ENCODE measurements at places on chromosomes 12 and 14. TPM values are rescaled to one million over a fixed set of nuclear protein-coding genes. Genes with fewer than 3 reads are reported as not detected.

ARL6IP4 gene
- total RNA-seq, result 171 TPM

FAM177A1 gene
- total RNA-seq, result 37.9 TPM

TTC8 gene
- 16.9 TPM for total RNA-seq

GALNT16 gene
- total RNA-seq, result 2.5 TPM

DICER1 gene
- total RNA-seq, result 58.7 TPM

RFLNA gene
- not detected for total RNA-seq

KRT84 gene
- not detected for total RNA-seq

SERPINA6 gene
- total RNA-seq, result 4.5 TPM

RAB3IP gene
- total RNA-seq, result 101 TPM

STAC3 gene
- total RNA-seq, result 5.0 TPM

KRT6C gene
- total RNA-seq, result not detected

TMEM179 gene
- not detected for total RNA-seq

PRICKLE1 gene
- 7.0 TPM for total RNA-seq

POTEM gene
- not detected for total RNA-seq

DNA sequence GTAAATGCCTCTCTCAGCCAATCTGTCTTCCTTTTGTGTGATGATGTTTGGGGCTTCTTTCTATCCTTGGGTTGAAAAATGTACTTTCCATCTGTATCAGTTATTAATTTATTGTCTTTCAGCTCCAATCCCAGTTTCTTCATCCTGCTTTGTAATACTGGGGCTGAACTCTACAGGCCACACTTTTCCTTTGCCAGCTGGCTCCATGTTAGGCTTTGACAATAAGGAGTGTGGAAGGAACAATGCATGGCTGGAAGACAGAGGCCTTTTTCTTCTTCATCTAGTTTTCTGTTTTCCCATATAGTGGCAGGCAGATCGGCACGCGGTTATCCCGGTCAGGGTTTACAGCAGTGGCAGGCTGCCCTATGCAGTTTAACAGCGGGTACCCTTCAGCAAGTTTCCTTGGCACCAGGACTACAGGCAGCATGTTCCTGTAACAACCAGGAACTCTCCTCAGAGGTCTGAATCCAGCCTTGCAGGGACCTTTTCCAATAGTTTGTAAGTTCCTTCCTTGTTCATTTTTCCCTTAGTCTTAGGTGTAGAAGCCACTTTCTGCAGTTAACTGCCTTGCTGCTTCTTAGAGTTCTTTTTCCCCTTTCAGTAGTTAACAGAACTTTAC lies 38.5 kb upstream of the CRACR2A start:
- DNase-seq, result no peak

DNA sequence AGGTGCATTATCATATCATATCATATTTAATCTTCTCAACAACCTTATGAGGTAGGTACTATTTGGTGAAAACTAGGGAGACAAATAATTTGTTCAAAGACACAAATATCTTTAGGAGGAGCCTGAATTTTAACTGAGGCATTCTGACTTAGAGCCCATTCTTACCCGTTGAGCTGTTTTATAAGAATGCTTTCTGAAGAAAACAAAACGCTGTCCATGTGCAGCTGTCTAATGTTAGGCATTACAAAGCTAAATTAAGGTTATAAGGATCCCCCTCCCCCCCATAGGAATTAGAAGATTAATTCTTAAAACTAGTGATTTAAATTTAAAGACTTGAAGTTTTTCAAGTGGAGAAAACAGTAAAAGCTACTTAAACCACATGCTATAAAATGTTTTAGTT lies 6.4 kb downstream of the KTN1 start:
- DNase-seq, result no peak

- no peak for DNase-seq
These were observed 337.7 kb upstream of the GARIN6 start for GRCh38 chr12:99309812-99310211.

DNA sequence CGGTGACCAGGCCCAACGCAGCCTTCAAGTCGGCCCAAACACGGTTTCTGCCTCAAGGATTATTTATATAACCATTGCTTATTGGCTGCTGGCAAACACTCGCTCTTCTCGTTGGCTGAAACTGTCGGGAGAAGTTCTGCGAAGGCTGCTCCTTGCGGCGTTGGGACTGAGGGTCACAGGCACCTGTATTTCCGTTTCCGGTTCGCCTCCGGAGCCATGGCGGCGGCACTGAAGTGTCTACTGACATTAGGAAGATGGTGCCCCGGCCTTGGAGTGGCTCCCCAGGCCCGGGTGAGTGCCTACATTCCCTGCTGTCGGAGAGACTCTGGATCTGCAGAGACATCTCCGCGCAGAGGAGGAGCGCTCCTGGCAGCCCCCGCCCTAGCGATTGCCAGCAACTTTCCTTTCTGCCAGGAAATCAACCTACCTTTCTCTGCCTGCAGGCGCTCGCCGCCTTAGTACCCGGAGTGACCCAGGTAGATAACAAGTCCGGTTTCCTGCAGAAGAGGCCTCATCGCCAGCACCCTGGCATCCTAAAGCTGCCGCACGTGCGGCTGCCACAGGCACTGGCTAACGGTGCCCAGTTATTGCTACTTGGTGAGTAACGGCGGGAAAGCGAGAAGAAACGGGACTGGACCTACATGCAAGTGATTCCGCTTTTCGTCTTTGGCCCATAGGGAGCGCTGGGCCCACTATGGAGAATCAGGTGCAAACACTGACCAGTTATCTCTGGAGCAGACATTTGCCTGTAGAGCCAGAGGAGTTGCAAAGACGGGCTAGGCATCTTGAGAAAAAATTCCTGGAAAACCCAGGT lies at the start of gene METTL17:
TSS of gene METTL17 (plus strand) at position 194 of the 814 bp plus-strand sequence. CDS start at position 217, 23 bp downstream.
- peak; percentile 88 for DNase-seq

- no peak for DNase-seq
These were observed 184.2 kb upstream of the FOXN3 start for GRCh38 chr14:89600950-89601826.

- no peak for DNase-seq
These were observed 141.2 kb downstream of the SYNE2 start for GRCh38 chr14:63993992-63994391.

- DNase-seq, result no peak
These were observed 26.8 kb downstream of the ZFYVE1 start for GRCh38 chr14:73000073-73000472.

- peak; percentile 13 for DNase-seq
These were observed 136.3 kb downstream of the AEBP2 start for GRCh38 chr12:19575337-19576243.

DNA sequence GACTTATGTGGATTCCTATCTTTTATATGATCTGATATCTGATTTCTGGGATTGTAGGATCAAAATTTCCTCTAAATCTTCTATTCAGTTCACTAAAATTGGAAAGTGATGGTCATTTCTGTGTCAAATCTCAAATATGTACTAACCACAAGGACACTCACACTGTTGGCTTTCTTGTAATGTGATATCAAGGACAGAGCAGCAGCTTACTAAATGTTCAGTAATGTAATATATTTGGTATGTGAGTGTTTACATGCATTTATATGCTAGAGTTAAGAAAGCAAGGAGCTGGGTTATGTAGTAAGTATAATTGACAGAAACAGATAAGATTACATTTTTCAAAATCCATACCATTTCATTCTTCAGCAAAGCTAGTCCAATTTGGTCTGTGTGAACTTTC lies 16.5 kb downstream of the PUS7L start:
- DNase-seq, result no peak

GRCh38 chr12:107228076-107228475 lies 134.7 kb upstream of the CRY1 start:
- DNase-seq, result no peak

- no peak for DNase-seq
These were observed 55.0 kb downstream of the KDM5A start for GRCh38 chr12:334125-334524.

DNA sequence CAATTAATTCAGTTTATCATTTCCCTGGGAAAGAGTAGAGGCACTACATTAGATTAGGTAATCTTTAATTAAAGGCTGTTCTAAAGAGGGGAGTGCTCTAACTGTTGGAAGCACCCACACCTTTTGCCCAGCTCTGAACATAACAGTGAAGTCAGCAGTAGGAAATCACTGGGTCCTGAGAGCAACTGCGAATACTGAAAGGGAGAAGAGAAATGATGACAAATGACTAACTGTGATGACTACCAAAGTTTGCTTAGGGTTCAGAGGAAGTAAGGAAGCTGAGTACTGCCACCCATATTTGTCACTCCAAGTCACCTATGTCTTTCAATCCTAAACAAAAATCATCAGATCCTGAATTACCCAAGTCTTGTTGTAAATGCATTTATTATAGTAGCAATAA lies 140.6 kb downstream of the EPS8 start:
- no peak for DNase-seq

DNA sequence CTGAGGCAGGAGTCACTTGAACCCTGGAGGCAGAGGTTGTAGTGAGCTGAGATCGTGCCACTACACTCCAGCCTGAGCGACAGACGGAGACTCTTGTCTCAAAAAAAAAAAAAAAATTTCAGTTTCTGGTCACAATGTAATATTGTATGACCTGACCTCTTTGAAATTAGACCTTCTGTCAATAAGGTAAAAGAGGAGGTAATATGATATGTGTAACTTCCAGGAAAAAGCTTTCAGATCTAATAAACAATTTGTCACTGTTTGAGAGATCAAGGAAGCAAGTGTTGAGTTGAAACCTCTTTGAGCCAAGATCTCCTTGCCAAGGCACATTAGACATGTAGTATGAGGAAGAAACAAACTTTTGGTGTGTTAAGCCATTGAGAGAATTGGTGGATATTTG lies 101.7 kb upstream of the ATF7IP start:
- no peak for DNase-seq

DNA sequence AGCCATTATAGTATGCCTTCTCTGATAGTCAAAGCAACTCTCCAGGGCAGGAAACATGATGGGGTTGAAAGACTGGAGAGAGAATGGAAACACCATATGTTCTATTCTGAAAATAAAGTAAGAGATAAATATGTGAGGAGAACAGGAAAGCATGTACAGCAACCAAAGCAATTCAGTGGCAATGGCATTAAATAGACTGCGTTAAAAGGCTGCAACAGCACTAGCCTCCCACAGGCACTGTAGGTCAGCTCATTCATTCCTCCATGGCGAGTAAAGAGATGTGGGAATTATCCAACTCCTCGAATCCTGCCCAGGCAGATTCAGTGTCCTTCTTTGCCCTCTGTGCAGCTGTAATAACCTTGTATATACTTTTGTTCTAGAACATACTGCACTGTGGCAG lies 43.8 kb downstream of the ANO6 start:
- DNase-seq, result no peak

GRCh38 chr14:23605931-23606585 lies 27.5 kb upstream of the JPH4 start:
- DNase-seq, result no peak

- no peak for DNase-seq
These were observed 10.3 kb downstream of the RBM23 start for GRCh38 chr14:22908601-22909000.

DNA sequence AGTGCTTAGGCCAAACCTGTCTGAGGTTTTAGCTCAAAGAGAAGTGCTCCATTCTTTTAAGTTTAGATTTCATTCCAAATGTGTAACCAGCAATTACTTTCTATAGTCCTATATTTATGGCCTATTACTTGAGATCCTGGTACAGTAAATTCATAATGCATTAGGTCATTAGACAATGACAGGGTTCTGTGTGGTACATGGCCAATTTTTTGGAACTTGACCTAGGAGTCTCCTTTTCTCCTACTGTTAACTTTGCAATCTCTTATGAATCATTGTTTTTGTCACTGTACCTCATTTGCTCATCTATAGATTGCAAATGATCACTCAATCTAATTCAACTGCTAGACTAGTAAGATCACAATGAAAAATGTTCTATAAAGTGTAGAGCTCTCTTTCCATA lies 136.7 kb downstream of the PDE3A start:
- DNase-seq, result no peak

- DNase-seq, result no peak
These were observed 2.8 kb downstream of the LBHD2 start for GRCh38 chr14:103086771-103087342.

DNA sequence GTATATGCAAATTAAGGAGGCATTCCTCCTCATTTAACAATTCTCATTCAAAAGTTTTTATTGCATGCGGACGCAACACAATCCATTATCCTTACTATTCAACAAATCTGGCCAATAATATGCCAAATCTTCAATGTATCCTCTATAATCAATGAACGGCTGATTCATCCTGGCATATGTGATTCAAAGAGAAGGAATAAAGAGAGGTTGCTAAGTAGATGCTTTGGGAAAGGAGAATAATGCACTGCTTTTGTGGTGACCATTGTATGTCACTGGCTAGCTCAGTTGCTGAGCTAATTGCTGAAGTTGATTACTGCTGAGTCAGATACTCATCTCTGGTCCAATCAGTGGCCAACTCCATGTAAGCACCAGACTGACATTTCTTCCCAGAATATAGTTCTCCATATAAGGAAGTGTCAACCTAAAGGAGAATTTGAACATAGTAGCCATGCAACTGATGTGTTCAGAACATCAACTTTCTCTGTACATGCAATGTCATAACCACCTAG lies 148.0 kb downstream of the PDZRN4 start:
- no peak for DNase-seq

DNA sequence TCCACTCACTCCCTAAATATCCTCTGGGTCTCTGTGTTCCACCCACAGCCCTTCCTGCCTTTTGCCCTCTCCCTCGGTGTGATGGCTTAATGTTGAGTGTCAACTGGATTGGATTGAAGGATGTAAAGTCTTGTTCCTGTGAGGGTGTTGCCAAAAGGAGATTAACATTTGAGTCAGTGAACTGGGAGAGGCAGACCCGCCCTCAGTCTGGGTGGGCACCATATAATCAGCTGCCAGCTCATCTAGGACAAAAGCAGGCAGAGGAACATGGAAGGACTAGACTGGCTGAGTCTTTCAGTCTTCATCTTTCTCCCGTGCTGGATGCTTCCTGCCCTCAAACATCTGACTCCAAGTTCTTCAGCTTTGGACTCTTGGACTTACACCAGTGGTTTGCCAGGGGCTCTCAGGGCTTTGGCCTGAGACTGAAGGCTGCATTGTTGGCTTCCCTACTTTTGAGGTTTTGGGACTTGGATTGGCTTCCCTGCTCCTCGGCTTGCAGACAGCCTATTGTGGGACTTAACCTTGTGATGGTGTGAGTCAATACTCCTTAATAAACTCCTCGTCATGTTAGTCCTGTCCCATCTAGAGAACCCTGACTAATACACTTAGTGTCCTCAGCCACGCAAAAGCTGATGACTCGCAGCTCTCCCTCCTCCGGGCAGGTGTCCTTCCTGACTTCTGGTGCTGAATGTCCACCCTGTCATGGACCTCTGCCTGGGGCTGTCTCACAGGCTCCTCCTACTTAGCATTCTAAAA lies 5.9 kb downstream of the DGLUCY start:
- DNase-seq, result peak; percentile 16

DNA sequence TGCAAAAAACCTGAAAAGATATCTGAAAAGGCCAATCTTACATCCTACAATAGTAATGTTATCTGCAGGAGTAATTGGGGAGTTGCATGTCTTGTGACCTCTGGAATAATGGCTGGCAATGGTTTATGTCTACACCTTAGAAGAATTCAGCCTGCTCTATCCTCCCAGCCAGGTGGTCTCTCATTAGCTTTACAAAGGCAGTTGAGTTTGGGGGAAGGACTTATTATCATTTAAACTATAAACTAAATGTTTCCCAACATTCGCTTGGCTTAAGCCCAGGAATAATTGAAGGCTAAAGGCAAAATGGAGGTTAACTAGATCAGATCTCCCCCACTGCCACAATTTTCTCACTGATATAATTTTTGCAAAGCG lies 158.4 kb upstream of the SFSWAP start:
- DNase-seq, result no peak
